CD4-positive, alpha-beta T cell treated with Interleukin-6 at 100 ng/mL for 8 hours (primary cell): ENCODE measurements at places on chromosomes 4 and X.

DNA sequence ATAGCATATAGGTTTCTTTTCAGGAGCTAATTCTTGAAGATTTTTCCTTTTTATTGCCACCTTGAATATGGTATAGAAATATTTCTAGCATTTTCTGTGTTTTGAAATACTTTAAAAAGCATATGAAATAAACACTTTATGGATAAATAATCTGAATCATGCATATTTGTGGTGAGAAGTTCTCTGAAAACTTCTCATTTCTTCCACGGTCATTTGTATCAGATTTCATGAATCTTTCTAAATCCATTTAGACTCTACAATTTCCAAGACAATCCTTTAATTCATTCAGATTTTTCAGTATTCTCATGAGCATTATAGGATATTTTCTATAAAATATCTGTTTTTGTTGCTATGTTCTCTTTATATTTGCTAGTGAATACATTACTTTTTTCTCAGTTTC lies 16.2 kb upstream of the CA5B start:
- no peak for DNase-seq

DNA sequence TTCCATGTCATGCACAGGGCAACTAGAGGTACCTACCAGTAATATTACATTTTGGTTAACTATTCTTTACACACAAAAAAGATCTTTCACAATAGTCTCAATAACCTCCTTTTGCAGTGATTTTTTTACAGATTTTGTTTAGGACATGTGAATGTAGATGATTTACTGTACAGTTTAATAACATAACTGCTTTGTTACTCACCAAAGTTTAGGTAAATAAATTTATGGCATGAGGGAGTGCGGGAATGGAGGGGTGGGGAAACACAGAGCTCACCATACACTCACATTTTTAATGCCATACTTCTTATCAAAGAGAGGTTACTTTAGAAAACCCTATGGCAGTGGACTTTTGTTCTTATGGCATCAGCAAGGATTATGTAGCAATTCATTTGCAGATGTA lies 93.1 kb upstream of the TEX13A start:
- DNase-seq: no peak

GRCh38 chrX:46957297-46957696 lies 45.1 kb downstream of the JADE3 start:
- DNase-seq: no peak

DNA sequence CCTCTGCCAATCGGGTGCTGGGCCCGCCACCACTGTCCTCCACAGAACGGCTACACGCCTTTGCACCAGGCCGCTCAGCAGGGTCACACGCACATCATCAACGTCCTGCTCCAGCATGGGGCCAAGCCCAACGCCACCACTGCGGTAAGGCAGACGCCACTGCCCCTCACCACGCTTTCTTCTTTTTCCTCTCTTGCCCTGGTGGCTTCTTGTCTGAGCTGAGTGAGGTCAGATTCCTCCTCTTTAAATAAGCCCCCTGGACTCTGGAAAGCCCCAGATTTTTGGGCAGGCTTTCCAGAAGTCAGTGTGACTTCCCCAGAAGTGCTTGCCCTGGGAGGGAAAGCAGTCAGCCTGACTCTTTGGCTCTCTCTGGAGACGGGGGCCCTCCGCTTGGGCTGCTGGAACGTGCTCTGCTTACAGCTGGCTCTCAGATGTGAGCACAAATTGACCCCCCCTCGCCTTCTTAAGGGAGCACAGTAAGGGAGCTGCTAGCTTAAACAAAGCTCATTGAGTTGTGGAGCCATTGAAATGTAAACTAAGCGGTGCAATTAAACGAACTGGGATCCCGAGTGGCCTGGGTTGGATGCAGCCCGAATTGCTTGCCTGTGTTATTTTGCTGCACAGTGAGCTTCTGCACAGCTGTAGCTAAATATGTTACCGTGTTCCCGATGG lies 243.1 kb downstream of the ANK2 start:
- no peak for DNase-seq

- no peak for DNase-seq
Measured at GRCh38 chr4:173187732-173188131, 19.1 kb downstream of the GALNT7 start.

GRCh38 chrX:154333837-154334271 lies 38.3 kb downstream of the TKTL1 start:
- DNase-seq: no peak

DNA sequence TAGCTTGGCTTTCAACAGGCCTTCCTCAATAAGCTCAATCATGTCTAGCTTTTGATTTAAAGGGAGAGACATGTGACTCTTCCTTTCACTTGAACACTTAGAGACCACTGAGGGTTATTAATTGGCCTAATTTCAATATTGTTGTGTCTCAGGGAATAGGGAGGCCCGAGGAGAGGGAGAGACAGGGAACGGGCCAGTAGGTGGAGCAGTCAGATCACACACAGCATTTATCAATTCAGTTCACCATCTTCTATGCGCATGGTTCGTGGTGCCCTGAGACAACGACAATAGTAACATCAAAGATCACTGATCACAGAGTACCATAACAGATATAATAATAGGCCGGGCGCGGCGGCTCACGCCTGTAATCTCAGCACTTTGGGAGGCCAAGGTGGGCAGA lies 17.8 kb downstream of the ZNF81 start:
- peak; percentile 15 for DNase-seq

GRCh38 chr4:117661091-117662072 lies 372.9 kb upstream of the NDST3 start:
- no peak for DNase-seq

DNA sequence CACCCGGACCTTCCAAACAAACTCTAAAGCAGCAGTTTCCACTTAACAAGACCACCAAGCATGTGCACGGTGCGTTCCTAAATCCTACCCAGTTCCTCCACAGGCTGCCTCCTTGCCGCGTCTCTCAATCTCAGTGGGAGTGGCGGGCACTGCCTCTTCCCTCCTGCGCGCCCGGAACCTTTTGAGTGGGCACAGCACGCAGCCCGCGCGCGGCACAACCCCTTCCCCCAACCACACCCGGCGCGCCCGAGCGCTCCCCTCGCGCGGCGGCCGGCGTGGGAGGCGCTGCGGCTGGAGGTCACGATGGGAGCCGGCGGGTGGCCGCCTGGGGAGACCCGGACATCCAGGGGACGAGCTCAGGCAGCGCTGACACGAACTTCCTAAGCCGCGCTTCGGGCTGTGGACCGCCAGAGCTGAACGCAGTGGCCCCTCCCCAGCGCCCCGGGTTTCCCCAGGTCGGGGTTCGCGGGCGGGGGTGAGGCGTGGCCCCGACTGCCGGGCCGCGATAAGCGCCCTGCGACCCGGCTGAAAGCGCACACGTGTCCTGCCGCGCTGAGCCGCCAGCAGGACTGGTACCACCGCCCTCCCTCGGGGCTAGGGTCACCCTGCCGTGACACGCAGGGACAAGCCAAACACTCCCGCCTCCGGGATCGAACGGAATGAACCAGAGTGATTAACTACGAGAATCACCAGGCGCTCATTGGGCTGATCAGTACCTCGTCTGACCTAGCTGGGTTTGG lies at the start of gene ABCG2:
Gene ABCG2 (minus strand): TSS at position 151 of the 740 bp plus-strand sequence. CDS start 18,644 bp downstream, outside the sequence.
- DNase-seq: peak; percentile 13

GRCh38 chr4:77003400-77003799 lies 53.8 kb downstream of the SEPTIN11 start:
- DNase-seq: no peak

DNA sequence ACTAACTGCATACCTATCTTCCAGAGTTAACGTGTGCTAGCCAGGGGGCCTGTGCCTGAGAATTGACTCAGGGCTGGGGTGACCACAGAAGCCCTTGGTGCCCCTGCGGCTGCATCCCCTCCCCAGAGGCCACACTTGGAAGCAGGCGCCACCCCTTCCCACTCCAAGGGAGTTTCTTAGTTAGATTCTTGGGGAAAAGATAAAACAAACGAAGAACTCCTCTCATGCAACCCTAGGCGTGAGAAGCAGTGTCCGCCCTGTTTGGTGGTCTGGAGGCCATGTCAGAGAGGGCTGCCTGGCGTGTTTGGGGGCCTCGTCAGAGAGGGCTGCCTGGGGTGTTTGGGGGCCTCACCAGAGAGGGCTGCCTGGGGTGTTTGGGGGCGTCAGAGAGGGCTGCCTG lies 50.3 kb upstream of the HGFAC start:
- no peak for DNase-seq

GRCh38 chr4:111031001-111031579 lies 408.2 kb upstream of the PITX2 start:
- no peak for DNase-seq

DNA sequence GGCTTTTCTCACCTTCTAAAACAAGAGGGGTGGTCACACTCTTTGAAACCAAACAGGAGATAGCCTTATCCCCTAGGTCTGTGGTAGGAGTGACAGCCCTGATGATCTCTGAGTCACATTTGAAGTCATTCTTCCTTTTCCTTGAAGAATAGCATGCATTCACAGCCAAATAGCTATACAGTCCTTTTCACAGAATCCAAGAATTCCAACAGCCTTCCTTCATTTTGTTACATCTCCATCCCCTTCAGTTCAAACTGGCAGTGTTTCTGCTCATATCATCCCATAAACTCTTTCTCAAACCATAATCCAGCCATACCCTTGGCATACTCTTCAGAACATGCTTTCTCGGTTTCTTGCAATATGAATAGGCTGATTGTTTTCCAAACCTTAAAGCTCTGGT lies 33.3 kb upstream of the TMEM184C start:
- no peak for DNase-seq

DNA sequence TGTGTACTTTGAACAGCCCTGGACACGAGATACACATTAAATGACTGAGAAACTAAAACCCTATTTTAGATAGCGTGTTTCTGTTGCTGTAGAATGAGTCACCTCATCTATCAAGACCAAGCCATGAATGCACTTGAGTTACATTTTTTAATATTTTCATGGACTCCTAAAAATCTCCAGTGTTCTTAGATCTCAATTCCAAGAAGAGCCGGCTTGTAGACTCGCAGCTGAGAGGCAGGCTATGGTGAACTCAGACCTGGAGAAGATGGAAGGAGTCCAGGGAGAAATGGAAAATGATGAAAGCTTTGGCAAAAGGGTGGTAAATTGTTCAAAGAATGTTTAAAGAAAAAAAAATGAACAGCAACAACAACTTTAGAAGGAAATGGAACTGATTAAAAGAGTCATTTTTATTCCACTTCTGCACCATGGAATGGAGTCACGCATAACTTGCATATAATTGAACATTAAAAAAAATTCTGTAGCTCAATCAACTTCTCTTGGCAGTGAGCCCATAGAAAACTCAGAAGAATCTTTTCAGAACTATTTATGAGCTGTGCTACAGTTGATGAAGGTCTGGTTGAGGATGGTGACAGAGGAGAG lies 129.8 kb downstream of the MXRA5 start:
- DNase-seq: no peak

GRCh38 chr4:76989391-76990061 lies 40.0 kb downstream of the SEPTIN11 start:
- DNase-seq: peak; percentile 55

DNA sequence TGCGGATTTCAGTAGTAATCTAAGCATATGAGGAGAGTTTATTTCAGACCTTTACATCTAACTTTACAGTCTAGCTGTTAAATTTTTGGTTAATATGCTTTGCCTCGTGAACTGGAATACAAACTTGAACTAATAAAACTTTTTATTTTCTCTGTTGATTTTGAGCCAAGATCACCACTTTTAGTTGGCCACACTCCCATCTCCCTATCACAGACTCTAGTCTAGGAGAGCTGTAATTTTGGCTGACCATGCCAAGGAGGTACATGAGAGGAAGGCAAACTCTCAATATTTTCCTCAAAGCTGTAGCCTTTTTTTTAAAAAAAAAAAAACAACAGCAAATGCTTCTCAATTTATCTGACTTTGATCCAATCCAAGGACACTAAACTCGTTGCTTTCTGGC lies 597.5 kb upstream of the PCDH7 start:
- DNase-seq: no peak

DNA sequence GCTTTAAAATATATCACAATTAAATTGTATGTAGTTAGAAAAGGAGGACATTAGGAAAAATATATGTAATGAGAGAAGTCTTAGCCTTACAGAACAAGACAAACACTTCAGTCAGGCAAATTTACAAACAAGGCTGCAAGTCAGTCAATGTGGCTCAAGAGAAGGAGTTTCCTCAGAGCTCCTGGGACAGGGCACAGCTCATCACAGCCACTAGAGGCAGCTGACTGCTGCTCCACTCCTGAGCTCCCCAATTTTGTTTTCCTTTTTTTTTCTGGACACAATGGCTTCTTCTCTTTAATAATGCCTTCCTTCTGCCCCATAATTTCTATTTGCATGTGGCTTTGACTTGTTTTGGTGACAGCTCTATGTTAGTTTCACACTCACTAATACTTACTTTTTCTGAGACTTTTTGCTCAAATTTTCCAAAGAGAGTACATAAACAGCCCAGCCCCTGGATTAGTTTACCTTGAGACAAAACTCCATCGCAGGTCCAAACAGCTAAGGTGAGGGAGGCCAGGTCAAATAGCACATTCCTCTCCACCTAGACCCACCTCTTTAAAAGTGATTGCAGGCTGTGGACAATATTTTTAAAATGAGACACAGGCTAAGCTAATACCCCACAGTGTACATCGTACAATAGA lies 850.4 kb upstream of the FRG1 start:
- DNase-seq: no peak

- DNase-seq: no peak
Measured at GRCh38 chr4:38320343-38320695, 343.7 kb upstream of the KLF3 start.

DNA sequence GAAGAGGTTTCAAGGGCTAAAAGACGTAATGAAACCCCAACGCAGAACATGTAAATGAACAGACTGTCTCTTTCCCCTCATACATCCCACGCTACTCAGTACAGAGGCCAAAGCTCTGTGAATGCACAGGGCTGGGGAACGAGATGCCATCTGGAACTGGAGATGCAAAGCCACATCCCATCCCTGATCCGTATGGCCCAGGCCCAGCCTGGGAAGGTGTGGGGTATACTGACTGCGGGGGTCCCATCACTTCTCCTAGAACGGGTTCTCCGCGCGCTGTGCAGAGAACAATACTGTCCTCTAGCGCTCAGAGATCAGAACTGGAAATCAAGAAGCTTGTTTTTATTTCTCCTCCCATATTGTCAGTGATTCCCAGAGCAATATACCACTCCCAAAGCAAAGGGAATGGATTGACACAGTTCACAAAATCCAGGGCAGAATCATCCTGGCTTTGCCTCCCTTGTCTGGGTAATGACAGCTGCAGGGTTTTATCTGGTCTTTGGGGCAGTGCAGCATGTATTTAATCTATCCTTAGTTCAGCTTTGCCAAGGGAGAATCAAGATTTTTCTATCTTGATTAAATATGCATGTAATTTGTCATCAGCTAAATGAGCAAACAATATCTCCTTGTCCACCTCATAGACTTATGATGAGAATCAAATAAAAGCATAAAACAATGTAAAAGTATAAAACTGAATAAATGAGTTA lies 47.3 kb upstream of the TLR3 start:
- no peak for DNase-seq

GRCh38 chr4:78325271-78326157 lies 226.1 kb upstream of the ANXA3 start:
- DNase-seq: no peak

DNA sequence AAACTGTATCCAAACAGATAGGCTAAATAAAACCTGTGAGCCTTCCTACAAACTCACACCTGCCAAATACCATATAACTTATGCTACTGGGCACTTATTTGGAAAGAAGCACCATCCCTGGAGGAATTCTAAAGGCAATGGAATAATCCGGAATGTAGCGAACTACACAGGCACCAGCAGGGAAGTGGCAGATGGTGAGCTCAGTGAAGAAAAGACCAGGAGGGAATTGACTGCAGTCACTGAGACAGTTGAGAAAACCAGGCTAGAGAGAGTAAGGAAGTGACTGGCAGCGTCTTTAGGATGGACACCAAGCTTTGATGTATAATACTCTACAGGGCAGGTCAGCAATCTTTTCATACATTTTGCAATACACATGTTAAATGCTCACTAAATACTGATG lies 16.3 kb downstream of the NDNF start:
- DNase-seq: no peak

GRCh38 chrX:80576806-80577533 lies 156.7 kb downstream of the TENT5D start:
- DNase-seq: no peak
